ENCODE measurements at places on chromosomes 11 and 22.

GRCh38 chr11:113651023-113651422, 55.1 kb downstream of the TMPRSS5 start:
- DNase-seq = no peak

- no peak for DNase-seq
These were observed 385.0 kb downstream of the CTTN start for GRCh38 chr11:70783356-70783755.

- DNase-seq = no peak
These were observed 98.4 kb downstream of the TP53I11 start for GRCh38 chr11:44852159-44852747.

GRCh38 chr11:9982796-9983579, 311.0 kb downstream of the SBF2 start:
- peak; percentile 90 for DNase-seq

- no peak for DNase-seq
These were observed 47.8 kb downstream of the PARVB start for GRCh38 chr22:44071781-44072326.

GRCh38 chr11:2698386-2699184, 1.2 kb downstream of the KCNQ1OT1 start:
- DNase-seq = peak; percentile 32

GRCh38 chr11:9037046-9037780, 33.4 kb upstream of the NRIP3 start:
- DNase-seq = no peak

- no peak for DNase-seq
These were observed 203.4 kb downstream of the TBC1D22A start for GRCh38 chr22:46965555-46966494.

DNA sequence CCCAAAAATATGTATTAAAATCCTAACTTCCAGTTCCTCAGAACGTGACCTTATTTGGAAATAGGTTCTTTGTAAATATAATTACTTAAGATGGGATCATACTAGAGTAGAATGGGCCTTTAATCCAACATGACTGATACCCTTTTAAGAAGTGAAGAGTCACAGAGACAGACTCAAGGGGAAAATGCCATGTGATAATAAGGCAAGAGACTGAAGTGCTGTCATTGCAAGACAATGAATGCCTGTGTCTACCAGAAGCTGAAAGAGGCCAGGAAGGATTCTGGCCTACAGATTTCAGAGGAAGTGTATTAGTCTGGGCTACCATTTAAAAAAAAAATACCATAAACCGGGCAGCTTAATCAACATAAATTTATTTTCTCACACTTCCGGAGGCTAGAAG, 85.9 kb upstream of the LRRC55 start:
- no peak for DNase-seq

DNA sequence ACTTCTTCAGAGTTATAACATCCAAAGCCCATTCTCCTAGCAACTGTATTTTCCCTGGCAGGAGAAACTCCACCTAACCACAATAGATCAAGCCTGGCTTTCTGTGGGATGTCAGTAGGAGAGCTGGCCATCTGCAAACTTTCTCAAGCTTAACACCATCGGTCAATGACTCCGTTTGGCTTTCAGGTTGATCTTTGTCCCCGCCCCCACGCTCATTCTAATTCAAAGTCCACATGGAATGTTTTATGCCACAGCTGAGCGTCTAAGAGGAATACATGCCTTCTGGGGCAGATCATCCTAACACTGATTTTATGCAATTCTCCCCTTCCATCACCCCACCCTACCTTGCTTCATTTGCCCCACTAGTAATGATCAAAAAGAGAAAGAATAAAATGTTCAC, 4.8 kb downstream of the GVQW3 start:
- DNase-seq = peak; percentile 56

- no peak for DNase-seq
These were observed 1539.4 kb upstream of the TENM4 start for GRCh38 chr11:80980227-80980626.

GRCh38 chr22:49023879-49024774, 803.5 kb downstream of the BRD1 start:
- no peak for DNase-seq

- DNase-seq = peak; percentile 58
These were observed 40.1 kb upstream of the PPARA start for GRCh38 chr22:46110215-46110614.

- no peak for DNase-seq
These were observed 30.4 kb downstream of the BID start for GRCh38 chr22:17743661-17744411.

GRCh38 chr11:85627332-85627997, at the start of gene DLG2:
TSS of gene DLG2 (minus strand) at chr11:85627344.
- DNase-seq = peak; percentile 39

- no peak for DNase-seq
These were observed 5.2 kb downstream of the C11orf52 start for GRCh38 chr11:111923951-111924350.

- no peak for DNase-seq
These were observed 230.0 kb downstream of the SOX6 start for GRCh38 chr11:16126362-16126761.

DNA sequence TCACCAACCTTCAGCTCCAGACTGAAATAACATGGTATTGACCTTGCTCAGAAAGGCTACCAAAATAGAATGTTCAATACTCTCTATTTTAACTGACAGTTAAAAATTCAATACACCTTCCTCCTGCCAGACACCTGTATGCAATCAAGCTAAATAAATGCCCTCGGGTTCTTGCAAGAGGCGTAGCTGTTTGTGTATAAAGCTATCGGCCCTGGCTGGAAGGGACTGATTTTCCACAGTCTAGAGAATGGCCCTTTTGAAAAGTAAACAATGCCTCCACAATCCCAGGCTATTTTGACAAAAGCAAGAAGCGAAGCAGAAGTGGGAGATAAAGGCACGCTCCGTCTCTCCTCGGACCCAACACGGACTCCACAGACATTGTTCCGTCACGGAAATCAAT, 791.2 kb downstream of the BRD1 start:
- DNase-seq = no peak

GRCh38 chr11:44279483-44279882, 30.5 kb downstream of the ALX4 start:
- DNase-seq = no peak

DNA sequence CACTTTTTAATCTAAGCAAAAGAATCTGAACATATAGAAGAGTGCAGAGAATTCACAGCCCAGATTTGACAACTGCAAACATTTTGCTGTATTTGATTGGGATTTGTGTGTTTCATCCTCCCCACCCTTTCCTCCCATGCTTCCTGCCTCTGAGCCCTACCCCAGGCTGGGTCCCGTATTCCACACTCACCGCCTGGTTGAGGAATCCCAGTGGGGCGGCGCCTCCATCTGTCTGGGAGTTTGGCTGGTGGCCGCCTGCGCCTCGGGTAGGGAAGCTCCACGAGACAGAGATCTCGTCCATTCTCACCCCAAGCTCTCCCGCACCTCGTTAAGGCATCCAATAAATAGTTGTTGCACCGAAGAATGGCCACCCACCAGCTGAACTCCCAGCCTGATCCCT, 105.9 kb upstream of the SLC22A12 start:
- DNase-seq = no peak

Data from Caco-2 (cell line).